ENCODE measurements at places on chromosomes 5 and 9.

- DNase-seq = no peak
Observed at GRCh38 chr5:105503950-105504349, 1941.4 kb upstream of the NUDT12 start.

GRCh38 chr5:139904566-139904815 is 108.9 kb downstream of the PSD2 start:
- DNase-seq = no peak

DNA sequence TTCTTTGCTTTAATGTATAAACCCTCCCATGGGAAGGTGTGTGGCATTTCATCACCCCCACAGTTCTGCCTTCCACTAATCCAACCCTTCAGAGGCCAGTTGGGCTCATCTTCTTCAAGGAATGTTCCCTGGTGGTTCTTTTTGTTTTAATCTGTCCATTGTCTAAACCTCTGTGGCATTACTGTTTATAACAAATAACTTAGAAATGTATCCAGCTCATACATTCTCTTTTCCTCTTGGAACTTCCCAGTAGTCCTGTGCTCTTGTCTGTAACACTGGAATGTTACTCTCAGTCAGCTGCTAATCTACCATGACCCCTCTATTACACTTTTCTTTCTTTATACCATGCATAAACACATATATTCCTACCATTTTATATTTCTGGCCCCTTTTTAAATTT is 213.5 kb upstream of the TARS1 start:
- DNase-seq = no peak

DNA sequence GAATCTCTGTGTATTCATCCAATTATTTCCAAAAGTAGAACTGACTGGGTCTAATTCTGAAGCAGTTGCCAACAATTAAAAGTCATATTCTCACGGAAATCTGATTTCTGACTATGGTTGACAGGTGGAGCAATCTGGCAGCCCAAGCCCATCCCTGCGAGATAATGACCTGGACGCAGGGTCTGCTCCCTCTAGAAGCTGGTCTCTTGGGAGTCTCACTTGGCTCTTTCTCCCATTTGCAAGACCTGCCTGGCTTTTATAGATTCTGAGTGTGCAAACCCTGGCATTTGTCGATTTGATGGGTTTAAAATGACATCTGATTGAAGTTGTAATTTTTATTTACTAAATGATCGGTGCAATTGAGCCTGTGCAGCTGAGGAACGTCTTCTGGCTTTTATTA is 49.4 kb upstream of the NEURL1B start:
- DNase-seq = no peak

DNA sequence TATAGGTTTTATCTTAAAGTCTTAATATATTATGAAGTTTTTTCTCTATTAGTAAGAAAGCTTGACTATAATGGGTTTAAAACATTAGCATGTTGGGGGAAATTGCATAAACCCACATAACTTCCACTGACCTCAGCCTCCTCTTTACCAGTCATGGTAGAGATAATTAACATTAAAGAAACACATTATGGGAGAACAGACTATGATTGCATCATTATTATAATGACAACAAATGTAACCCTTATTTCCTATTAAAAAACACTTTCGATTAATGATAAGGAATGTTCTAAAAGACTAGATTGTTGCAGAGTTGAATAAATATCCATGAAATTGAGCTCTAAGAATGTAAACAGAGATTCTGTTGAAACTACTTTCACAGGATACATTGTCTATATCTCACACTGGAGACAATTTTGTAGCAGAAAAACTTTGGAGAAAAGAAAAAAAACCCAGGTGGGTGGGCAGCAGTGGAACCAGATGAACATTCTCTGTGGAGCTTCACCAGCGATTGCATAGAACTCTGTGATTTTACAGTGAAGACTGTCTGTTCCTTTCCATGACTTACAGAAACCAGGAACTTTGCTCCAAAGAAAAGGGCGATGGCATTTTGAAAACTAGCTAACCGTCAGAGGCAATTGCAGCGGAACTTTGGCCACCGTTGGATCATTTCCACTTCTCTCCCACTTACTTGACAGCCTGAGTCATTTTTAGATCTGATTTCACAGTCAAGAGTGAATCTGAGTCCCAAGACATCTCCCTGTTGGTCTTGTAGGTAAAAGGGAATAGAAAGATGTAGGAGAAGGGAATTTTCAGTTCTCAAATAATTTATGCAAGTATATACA is 21.0 kb upstream of the ERAP2 start:
- no peak for DNase-seq

DNA sequence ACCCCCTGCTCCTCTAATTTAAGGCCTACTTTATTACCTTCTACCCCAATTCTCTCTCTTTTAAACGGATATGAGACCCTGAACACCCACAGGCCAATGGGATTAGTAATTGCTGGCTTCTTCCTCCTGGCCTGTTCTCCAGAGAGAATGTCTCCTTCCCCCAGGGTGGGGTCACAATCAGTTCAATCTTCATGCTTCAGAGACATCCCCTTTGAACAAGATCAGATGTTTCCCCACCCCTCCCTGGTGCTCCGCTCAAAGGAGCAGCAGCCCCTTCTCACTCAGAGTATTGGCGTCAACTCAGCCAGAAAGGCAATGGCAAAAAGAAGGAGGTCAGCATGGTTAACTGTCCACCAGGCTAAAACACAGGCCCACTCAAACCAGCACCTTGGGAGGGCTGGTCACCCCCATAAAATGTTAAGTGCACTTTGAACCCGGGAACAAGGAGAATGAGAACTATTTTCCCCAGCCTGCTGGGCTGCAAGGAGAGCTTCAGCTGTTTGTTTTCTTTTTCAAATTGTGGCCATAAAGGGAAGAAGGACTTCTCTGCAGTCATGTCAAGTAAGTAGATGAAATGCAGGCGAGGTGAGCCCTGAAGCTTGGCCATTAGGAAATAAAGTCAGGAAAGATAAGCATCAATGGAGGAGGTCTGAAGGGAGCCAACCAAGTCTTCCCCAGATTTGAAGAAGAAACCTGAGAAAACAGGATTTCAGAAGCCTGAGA is 20.1 kb downstream of the LHFPL2 start:
- DNase-seq = no peak

GRCh38 chr9:3858961-3859360 is 333.2 kb upstream of the RFX3 start:
- DNase-seq = no peak

DNA sequence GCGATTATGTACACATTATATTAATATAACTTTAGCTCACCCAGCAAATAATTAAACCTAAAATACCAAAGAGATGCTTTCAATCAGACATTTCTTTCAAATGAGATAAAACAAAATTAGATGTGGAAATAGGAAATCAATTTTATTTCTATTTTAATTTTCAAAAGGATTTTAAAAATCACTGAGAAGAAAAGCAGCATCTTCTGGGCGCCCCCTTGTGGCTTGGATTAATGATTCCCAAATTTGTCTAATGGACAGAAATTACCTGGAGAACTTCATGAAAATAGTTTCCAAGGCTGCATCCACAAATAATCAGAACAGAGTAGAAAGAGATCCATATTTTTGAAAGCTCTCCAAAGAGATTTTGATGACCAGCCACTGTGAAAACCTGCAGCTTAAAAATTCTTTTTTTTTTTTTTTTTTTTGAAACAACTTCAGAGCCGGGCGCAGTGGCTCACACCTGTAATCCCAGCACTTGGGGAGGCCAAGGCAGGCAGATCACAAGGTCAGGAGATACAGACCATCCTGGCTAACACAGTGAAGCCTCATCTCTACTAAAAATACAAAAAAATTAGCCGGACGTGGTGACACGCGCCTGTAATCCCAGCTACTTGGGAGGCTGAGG is 50.9 kb upstream of the CEMIP2 start:
- no peak for DNase-seq

DNA sequence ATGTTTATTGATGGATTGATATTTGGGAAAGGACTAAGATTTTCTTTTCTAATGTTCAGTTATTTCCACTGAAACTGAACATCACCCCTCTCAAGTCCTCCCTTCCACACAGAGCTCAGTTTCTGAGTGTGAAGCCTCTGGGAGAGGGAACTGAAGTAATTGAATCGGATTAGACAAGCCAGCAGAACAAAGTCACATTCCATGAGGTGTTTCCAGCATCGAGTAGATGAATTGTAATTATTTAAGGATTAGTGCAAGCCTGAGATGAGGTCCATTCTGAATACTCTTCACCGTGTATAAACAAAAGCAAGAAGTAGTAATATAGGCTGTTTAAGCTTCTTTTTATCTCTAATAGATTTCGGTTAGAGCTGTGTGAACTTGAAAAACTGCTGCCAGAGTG is 2060.5 kb downstream of the MAT2B start:
- DNase-seq = no peak

- no peak for DNase-seq
Observed at GRCh38 chr9:82242285-82242963, 253.9 kb downstream of the SPATA31D1 start.

- DNase-seq = no peak
Observed at GRCh38 chr5:128156521-128156920, 73.0 kb downstream of the SLC12A2 start.

DNA sequence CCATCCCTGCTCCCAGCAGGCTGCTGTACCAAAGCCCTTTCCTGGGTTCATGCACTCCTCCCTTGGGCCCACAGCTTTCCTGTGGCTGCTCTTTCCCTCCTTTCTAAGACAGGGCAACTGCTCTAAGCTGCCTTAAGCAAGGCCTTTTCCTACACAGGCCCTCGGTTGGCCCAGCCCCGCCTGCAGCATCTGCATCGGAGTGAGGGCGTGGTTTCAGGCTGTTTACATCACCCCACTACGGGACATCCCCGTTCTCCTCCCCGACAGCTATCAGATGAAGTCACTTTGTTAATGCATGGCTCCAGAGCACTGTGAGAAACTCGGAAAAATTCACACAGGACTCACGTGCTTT is 3.4 kb downstream of the DPH7 start:
- no peak for DNase-seq

DNA sequence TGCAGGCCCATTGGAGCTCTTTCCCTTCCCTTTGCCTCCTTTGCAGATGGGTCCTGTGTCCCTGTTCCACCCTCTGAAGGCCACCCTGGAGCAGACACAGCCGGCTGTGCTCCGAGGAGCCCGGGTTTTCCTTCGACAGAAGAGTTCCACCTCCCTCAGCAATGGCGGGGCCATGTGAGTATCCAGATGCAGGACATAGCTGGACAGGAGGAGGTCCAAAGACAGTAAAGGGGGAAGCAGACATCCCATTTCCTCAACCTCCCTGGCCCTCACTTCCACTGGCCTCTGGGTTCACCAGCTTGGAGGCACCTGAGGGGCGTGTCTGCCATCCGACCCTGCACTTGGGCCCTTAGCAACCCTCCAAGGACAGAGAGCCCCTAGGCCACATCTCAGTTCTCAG is 237.9 kb downstream of the CACNA1B start:
- DNase-seq = no peak

- DNase-seq = no peak
Observed at GRCh38 chr5:63205976-63206375, 627.4 kb downstream of the LRRC70 start.

- DNase-seq = no peak
Observed at GRCh38 chr5:34599471-34600117, 56.5 kb upstream of the RAI14 start.

DNA sequence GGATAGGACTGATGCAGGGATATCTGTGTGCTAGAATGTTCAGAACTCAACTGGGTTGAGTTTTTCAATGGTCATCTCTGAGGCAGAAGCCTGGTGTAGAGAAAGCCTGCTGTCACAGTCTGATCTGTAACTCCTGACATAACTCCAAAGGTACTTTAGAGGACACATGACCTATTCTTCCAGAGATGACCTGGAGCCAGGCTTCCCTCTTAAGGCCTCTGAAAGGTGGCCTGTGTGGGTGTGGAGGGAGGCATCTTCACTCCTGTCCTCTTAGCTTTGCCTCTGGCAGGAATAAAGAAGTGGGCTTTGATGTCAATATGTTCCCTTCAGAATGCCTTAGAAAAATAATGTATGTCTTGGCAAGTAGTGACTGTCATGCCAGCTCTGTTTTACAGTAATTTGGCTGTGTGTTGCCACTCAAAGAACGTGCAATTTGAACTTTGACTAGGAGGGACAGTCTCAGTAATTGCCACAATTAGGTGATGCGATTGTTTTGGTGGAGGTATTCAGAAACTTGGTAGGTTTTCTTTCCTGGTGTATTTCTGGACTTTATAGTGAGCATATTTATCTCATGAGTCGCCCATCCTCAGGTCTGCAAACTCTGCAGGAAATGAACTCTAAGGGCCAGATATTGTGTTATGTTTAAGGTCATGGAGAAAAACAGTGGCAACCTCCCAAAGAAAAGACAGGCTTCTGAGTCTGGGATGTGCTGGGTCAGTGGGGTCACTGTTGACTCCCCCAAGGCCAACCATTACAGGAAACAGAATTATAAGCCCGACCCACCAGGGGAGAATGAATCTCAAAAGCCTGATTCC is 3.2 kb upstream of the C5orf63 start:
- DNase-seq = no peak

GRCh38 chr9:36597412-36598178 is 24.9 kb downstream of the MELK start:
- no peak for DNase-seq
